SW 1271 (cell line): ENCODE measurements at places on chromosomes 3 and 15.

DNA sequence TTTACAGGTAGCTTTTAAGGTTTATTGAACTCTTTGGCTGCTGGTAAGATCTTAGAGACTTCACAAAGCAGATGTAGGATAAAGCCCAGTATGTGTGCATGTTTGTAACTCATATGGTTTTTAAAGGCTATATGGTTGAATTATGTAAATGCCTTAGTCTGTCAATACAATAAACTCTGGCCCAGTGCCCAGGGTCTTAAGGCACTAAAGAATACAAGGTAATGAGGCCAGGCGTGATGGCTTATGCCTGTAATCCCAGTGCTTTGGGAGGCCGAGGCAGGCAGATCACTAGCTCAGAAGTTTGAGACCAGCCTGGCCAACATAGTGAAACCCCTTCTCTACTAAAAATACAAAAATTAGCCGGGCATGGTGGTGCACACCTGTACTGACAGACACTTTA lies 170.3 kb upstream of the CGNL1 start:
- no peak for DNase-seq

DNA sequence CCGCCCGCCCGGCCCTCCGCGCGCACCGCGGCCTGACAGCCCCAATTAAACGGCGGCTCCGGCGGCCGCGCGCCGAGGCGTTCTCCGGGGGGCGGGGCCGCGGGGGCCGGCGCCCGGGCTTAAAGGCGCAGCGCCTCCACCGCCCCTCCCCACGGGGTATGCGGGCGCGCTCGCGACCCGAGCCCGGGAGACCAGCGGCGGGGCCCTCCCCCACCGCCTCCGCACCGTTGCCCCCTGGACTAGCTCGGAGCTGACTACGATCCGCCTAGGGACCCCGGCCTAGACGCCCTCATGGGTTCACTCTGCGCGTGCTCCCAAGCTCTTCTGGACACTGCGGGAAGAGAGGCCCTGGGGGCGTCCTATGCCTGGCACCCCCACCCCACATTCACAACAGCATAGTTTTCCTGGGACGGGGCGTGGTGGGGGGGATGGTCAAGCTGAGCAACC lies at the start of gene DUSP7:
Gene DUSP7 (minus strand): TSS at position 51 of the 447 bp plus-strand sequence. CDS start 205 bp downstream, outside the sequence.
- DNase-seq = no peak

DNA sequence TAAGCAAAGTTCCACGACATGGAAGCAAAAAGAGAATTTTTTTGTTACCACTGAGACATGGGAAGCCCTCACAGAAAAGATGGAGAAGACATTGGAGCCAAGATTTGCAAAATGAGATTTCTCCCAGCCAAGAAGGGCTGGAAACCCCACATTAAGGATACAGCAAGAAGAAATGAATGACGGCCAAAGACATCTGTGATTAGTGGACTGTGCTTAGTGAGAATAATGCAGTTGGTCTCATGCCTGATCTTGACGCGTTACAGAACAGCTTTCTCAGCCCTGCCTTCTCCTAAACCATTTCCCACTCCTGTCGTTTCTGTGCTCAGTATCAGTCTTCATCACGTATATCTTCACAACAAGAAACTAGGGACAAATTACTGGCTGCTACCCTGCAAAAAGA lies 45.8 kb upstream of the ARRDC4 start:
- no peak for DNase-seq

DNA sequence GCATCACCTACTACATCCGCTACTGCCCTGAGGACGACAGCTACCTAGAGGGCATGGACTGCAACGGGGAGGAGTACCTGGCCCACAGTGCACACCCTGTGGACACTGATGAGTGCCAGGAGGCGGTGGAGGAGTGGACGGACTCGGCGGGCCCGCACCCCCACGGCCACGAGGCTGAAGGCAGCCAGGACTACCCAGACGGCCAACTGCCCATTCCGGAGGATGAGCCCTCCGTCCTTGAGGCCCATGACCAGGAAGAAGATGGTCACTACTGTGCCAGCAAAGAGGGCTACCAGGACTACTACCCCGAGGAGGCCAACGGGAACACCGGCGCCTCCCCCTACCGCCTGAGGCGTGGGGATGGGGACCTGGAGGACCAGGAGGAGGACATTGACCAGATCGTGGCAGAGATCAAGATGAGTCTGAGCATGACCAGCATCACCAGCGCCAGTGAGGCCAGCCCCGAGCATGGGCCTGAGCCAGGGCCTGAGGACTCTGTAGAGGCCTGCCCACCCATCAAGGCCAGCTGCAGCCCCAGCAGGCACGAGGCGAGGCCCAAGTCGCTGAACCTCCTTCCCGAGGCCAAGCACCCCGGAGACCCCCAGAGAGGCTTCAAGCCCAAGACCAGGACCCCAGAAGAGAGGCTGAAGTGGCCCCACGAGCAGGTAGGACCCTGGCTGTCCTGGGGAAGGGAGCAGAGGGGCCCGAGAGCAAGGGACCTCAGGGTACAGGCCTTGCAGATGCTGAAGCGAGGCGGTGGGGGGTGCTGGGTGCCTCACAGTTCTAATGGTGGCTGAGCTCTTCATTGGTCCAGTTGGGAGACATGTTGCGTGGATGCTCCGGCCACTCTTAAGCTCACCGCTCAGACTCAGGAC lies 168.6 kb downstream of the APBA2 start:
- DNase-seq = no peak

GRCh38 chr3:107523539-107524325 lies 970 bp downstream of the BBX start:
- DNase-seq = peak; percentile 59
